ENCODE measurements at places on chromosomes 2 and 18.

DNA sequence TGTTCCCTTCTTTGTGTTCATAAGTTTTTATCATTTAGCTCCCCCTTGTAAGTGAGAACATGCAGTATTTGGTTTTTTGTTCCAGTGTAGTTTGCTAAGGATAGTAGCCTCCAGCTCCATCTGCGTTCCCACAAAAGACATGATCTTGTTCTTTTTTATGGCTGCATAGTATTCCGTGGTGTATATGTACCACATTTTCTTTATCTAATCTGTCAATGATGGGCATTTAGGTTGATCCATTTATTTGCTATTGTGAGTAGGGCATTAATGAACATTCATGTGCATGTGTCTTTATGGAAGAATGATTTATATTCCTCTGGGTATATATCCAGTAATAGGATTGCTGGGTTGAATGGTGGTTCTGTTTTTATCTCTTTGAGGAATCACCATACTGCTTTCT lies 33.4 kb downstream of the CARF start:
- DNase-seq = no peak

GRCh38 chr2:40358783-40359182 lies 93.1 kb downstream of the SLC8A1 start:
- DNase-seq = no peak

DNA sequence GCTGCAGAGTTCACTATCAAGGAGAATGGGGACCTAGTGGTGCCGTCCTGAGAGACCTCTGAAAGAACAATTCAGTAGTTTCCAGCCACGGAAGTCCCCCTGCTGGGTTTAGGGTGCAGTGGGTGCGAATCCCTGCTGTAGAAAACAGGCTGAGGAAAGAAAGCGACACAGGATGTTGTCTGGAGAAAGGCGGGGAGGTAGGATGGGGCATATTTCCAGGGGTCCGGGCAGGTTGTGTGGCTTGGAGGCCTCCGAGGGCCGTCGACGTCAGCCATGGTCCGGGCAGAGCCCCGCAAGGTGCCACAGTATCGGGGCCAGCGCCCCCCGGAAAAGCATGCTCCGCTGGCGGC lies 807 bp upstream of the CREB1 start:
- peak; percentile 12 for DNase-seq

DNA sequence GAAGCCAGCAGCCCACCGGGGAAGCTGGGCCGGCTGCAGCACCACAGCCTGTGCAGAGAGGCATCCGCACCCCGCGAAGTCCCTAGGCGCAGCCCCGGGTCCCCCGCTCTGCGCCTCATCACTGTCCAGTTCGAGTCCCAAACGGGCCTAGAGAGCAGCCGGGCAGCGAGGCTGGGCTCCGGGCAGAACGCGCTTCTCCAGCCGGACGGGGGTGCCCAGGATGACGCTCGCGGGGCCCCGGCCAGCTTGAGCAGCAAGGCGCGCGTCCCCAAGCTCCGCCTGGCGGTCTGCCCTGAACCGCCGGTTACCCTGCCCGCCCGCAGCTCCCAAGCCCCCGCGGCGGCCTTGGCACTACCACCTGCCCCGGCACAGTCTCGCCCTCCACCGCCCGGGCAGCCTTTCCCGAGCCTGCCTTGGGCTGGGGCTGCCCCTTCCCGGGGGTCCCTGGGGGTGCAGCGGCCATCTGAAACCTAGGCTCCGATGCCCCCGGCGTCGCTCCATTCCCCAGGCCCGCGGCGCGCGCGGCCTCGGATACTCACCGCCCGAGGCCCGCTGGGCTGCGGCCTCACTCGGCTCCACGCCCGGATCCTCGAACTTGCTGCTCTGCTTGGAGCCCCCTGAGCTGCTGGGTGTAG lies 591 bp downstream of the SLC16A14 start:
- DNase-seq = no peak

- no peak for DNase-seq
Measured at GRCh38 chr2:64485331-64485730, 31.4 kb downstream of the LGALSL start.

GRCh38 chr2:8018956-8019355 lies 662.9 kb upstream of the ID2 start:
- DNase-seq = no peak

- no peak for DNase-seq
Measured at GRCh38 chr2:165192729-165193128, 11.1 kb downstream of the SCN3A start.

DNA sequence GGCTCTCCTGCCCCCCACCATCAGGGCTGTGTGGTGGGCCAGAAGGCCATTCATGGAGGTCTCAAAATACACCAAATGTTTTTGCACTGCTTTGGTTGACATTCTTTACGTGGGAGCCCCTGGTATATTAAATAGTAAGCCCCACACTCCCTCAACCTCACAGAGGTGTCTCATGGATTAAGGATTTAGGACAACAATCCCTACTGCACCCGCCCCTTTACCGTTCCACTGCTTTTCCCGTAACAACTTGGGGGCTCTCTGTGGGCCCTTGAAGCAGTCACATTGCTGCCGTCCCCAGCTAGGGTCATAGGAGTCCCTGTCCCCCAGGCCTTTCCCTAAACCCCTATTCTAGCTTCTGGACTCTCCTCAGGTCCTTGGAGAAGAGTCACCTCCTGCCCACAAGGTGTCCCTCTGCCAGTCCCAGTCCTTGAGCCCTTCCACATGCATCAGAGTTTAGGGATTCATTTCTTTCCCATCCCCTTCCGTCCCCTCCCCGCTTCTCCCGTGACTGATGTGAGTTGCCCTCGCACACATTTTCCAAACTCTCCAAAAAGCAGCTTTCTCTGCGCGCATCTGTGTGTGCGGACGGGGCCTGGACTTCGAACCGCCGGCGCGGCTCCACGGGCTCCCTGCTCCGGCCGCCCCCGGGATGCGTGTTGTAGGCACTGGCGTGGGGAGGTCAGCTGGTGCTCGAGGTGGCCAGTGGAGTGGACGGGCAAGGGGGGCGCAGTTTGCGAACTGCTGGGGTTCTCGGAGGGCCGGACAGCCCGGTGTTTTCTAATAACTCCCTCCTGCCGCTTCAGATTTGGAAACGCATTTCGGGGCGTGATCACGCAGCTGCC lies 84.8 kb downstream of the LYPD1 start:
- no peak for DNase-seq

- no peak for DNase-seq
Measured at GRCh38 chr2:8458503-8459459, 223.1 kb upstream of the ID2 start.

- no peak for DNase-seq
Measured at GRCh38 chr2:176128982-176129796, at the start of gene HOXD8. TSS of gene HOXD8 (plus strand) at chr2:176129705. CDS start at chr2:176130367, 662 bp downstream.

DNA sequence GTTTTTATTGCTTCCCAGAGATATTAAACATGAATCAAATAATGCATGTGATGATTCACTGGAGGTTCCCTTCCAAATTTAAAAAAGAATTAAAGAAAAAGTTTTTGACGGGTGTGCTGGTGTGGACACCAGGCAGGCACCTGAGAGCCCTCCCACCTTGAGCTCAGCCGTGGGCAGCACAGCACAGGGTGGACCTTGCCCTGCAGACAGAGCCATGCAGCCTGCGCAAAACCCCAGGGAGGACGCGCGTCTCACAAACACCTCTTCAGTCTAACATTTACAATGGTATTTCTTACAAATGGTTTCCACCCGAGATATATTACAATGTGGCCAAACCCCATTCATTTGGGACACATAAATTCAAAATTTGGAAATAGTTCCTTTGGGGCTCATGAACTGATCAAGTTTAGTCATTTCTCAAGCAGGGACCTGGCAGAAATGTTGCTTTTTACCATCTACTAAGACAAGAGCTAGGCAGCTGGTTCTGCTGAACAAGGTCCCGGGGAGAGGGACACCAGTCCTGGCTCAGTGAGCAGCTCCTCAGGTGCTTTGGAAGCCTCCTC lies 45.4 kb downstream of the ODC1 start:
- DNase-seq = no peak

DNA sequence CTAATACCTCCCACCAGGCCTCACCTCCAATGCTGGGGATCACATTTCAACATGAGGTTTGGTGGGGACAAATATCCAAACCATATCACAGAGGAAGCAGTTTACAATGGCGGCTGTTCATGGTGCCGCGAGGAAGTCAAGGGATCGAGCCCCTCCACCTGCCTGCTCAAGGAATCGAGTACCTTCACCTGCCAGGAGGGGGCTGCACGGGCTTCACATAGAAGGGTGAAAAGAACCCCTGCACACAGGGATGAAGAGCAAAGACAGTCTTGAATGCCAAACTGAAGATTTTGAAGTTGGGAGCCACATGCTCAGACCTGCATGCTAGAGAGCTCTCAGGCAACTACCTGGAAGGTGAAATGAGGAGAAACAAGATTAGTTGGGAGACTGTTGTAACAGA lies 110.3 kb downstream of the KCNF1 start:
- DNase-seq = no peak

DNA sequence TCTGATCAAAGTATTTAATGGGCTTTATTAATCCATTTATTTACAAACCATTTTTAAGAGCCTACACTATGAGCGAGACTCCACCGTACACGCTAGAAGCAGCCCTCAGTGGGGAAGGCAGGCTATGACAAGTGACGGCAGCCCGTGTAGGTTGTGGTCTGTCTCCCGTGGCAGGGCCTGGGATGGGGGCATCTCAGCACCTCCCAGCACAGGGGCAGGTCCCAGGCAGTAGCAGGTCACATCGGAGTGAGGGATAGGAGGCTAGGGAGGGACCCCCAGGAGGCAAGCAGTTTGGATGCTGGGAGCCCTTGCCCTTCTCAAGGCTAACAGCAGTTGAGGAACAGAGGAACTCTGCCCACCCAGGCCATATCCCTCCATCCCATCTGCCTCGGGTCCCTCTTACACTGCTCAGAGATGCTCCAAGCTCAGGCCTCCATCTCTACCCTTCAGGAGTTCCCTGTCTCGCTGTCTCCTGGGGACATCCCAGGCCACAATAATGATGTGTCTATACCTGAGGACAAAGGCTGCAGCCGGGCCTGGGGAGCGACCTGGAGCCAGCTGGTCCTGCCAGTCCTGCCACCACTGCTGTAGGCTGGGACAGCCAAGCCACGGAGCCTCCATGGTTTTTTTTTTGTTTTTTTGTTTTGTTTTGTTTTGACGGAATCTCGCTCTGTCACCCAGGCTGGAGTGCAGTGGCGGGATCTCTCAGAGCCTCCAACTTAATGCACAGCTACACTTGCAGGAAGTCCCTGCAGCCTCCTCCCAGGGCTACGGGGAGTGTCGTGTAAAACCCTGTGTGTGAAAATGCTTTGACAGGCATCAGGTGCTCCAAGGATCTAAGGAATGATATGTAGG lies 92.0 kb downstream of the NDUFA10 start:
- no peak for DNase-seq

GRCh38 chr18:33146014-33146413 lies 294.5 kb downstream of the CCDC178 start:
- no peak for DNase-seq

- DNase-seq = peak; percentile 89
Measured at GRCh38 chr18:22250591-22250996, 81.2 kb downstream of the GATA6 start.

DNA sequence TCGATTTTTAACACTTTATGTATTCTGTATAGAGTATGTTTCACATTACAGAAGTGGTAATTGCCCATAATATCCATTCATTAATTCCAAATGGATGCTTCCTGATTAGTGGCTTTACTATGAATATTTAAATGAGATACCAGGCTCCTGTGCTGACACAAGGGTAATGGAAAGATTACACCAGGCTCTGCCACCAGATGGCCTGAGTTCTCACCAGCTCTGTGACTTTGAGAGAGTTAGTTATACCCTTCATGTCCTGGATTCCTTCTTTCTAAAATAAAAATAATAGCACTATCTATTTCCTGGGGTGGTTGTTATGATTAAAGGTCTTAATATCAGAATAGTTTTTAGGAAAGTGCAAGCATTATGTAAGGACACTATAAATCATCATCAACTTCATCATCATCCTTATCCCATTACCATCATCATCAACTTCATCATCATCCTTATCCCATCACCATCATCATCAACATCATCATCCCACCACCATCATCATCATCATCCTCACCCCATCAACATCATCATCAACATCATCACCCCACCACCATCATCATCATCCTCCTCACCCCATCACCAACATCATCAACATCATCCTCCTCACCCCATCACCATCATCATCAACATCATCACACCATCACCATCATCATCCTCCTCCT lies 151.8 kb downstream of the DNER start:
- DNase-seq = no peak

- DNase-seq = no peak
Measured at GRCh38 chr2:204060841-204061240, 124.3 kb downstream of the ICOS start.

GRCh38 chr2:44705356-44705755 lies 236.1 kb upstream of the SIX3 start:
- no peak for DNase-seq

DNA sequence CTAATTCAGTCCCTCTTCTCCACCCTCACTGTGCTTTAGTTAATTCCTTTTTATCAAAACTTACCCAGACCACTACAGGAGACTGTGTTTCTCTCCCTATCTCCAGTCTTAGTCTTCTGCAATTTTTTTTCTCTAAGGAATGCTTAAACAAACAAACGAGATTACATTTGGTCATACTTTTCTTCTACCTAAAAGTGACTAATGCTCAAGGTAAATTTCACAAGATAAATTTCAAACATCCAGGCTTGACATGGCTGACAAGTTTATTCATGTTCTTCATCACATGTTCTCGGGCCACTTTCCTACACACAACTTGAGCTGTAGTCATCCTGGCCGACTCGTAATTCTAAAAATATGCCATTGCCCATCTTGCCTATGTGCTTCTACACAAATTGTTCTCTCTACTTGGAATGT lies 23.2 kb upstream of the ACSL3 start:
- no peak for DNase-seq

DNA sequence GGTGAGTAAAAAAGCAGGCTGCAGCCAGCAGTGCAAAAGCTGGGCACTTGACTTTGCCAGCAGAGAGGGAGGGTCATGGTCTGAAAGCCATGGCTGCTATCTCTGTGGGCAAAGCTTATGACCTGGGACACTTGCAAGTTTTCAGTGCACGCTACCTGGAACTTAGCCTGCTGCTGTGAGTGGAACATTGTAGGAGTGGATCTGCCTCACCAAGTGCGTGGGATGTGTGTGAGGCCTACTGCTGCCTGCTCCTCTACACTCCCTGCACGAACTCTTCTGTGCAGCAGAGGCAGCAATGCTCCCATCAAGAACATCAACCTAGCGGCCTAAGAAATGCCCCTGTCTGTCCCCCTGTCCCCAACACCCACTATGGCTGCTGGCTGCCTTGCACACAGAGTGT lies 344.1 kb upstream of the REG3G start:
- DNase-seq = no peak

DNA sequence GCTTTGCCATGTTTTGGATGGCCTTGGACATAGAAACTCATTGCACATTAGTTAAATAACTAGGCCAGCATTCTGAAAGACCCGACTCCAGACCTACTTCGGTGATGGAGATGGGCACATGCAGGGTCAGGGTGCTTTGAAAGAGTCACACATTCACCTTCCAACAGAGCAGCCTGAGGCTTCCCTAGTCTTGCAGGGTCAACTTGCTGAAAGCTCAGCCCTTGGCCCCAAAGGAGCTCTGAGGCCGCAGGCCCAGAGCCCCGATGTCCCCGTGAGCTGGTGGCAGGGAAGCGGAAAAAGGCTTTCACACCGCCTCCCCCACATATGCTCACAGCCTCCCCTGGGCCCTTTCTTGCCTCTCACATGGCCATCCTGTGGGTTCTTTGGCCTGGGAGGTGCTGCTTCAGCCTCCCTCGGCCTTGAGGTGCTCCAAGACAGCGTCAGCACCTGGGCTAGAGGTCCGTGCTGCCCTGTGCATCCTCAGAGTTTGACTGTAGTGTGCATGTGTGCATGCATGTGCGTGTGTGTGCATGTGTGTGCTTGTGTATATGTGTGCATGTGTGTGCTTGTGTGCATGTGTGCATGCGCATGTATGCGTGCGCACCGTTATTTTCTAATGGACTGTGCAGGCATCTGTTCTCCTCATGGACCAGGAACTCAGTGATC lies 21.6 kb downstream of the LDLRAD4 start:
- no peak for DNase-seq

GRCh38 chr18:74069178-74070050 lies 78.2 kb downstream of the FBXO15 start:
- no peak for DNase-seq
